ENCODE measurements at places on chromosomes 2 and 18.

DNA sequence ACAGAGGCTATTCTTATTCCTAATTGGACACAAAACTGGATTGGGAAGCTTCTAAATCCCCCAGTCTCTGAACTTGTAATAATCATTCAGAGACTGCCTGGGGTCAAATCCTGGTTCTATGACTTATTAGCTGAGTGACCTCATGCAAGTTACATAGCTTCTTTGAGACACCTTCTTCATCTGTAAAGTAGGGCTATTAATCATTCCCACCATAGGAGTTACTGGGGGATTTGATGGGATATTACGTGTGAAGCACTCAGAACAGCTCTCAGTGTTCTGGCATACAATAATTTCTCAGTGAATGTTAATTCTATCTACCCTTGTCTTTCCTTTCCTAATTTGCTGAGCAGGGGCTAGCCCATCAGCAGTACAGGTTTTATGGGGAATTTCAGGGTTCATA is 256.7 kb upstream of the TNP1 start:
- DNase-seq = no peak

- no peak for DNase-seq
Measured at GRCh38 chr2:220510668-220511067, 883.2 kb downstream of the SLC4A3 start.

GRCh38 chr2:51997571-51997970 is 965.6 kb upstream of the NRXN1 start:
- DNase-seq = no peak

GRCh38 chr2:7523481-7524120 is 606.4 kb downstream of the RNF144A start:
- DNase-seq = no peak

DNA sequence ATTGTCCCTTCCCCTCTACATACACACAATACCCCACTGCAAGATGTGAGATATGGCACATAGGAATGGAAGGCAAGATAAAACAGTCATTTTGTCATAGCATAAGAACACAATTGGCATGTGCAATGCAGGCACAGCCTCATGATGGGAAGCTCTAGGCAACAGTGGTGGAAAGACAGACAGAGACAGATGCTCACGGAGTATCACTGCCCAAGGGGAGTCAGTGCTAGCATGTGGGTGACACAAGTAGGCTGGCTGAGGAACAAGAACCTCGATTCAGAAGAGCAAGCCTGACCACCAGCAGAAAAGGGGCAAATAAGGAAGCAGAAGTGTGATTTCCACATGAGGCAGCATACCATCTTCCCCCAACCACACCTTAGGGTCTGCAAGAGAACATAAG is 323.6 kb downstream of the PAX3 start:
- DNase-seq = no peak

GRCh38 chr18:74069178-74070050 is 78.2 kb downstream of the FBXO15 start:
- no peak for DNase-seq
